GM23248 (cell line): ENCODE measurements at places on chromosomes 7 and 10. TPM values are rescaled to one million over a fixed set of nuclear protein-coding genes. Genes with fewer than 3 reads are reported as not detected.

GRCh38 chr7:41219276-41219675 is 483.6 kb downstream of the INHBA start:
- H3K27ac ChIP-seq = no peak overlapping the region
- H3K36me3 ChIP-seq = no peaks in the 10 kb centered on the region
- H3K4me3 ChIP-seq = no peak overlapping the region

- no peaks in the 10 kb centered on the region for H3K27me3 ChIP-seq
- no peaks in the 10 kb centered on the region for H3K36me3 ChIP-seq
- H3K4me1 ChIP-seq = peaks cover 6% of the 10 kb centered on the region
- no peak overlapping the region for H3K4me3 ChIP-seq
- DNase-seq = peak; percentile 33
Observed at GRCh38 chr10:75956624-75957023, 525.2 kb downstream of the LRMDA start.

DNA sequence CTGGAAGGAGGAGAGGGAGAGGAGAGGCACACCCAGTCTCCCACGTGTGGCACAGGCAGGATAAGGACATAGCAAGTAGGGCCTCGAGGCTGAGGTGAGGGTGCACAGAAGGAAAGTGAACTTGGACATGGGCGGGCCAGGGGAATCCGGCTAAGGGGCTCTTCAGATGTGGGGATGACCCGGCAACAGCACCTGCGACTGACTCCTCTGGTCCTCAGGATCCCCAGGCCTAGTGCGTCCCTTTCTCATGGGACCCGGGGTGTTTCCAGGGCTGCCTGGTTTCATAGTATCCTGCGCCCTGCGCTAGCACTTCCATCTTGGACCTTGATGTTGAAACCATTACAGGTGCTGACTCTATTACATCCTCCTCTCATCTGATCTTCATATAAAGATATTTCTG is 96.1 kb upstream of the LYZL2 start:
- H3K36me3 ChIP-seq = no peaks in the 10 kb centered on the region
- no peak for DNase-seq
- H3K4me3 ChIP-seq = no peak overlapping the region
- no peak overlapping the region for H3K27ac ChIP-seq

GRCh38 chr10:99834410-99834809 is 52.0 kb downstream of the ABCC2 start:
- peak overlapping the region; percentile 75 for H3K27ac ChIP-seq
- H3K4me3 ChIP-seq = no peak overlapping the region
- peak; percentile 94 for DNase-seq
- H3K36me3 ChIP-seq = no peaks in the 10 kb centered on the region

DNA sequence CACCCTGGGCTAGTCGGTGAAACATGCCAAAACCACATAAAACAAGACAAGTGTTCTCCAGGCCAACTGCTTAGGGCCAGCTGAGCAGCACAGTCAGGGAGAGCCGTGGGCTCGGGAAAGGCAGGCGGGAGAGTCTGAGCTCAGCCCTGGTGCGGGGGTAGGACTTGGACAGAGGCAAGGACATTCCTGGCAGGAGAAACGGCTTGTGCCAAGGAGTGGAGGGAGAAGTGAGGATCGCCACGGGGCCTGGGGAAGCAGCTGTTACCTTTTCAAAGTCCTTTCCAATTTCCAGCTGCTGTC is 4.2 kb downstream of the ELN start:
- no peaks in the 10 kb centered on the region for H3K27me3 ChIP-seq
- peaks cover 34% of the 10 kb centered on the region for H3K4me1 ChIP-seq
- DNase-seq = peak; percentile 92
- no peak overlapping the region for H3K27ac ChIP-seq

DNA sequence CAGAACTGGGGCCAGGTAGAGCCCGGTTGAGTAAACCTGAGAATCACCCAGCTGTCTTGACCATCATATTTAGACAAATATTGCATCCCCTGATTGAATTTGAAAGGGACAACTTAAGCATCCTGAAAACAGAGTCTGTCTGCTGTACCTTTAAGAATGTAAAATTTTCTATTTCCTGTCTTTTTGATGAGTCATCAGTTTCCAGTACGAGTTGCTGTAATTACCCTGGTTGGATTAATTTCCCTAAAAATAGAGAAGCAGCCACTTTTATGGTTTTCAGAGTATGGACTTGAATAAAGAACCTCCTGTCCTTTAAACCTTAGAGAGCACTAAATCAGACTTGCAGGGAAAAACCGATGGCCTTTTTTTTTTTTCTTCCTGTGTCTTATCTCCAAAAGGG is 164.6 kb upstream of the SH2B2 start:
- peak overlapping the region; percentile 48 for H3K27ac ChIP-seq
- H3K4me1 ChIP-seq = peaks cover 34% of the 10 kb centered on the region
- DNase-seq = peak; percentile 73
- H3K4me3 ChIP-seq = peak overlapping the region; percentile 52
- no peaks in the 10 kb centered on the region for H3K36me3 ChIP-seq
- no peaks in the 10 kb centered on the region for H3K27me3 ChIP-seq

DNA sequence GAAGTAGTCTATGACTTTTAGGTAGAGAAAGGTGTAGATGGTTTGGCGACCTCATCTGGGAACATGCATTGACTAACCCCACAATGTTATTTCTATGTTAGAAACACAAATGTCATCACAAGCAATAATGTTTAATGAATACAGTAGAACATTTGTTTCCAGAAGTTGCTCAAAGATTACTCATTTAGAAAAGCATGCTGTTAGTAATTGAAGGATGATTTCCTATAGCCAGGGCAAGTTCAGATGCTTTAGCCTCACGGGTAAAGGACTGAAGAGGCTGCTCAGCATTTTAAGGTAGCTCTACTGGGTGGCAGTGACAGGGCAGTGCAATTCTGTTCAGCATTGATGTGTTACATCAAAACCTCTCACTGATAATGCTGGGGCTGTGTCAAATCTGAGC is 199.3 kb upstream of the FZD1 start:
- H3K4me1 ChIP-seq = peaks cover 25% of the 10 kb centered on the region
- H3K36me3 ChIP-seq = no peaks in the 10 kb centered on the region
- no peaks in the 10 kb centered on the region for H3K27me3 ChIP-seq
- DNase-seq = peak; percentile 73
- no peak overlapping the region for H3K4me3 ChIP-seq

DNA sequence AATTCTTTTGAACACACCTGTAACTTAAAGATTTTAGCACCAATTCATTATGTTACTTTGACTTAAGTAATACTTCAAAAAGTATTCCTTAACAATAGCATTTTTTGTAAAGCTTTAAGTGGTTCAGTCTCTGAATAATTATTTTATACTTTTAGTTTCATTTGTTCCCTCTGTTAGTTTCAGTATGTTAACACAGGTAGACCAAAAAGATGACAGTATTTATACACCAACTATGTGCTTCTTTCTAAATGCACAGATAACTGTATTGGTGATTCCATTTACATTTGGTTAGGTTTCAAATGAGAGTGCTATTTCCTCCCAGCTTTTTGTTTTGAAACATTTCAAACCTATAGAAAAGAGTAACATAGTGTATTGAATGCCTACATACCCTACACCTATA is 14.0 kb downstream of the RALA start:
- no peak overlapping the region for H3K4me3 ChIP-seq
- no peaks in the 10 kb centered on the region for H3K27me3 ChIP-seq
- peaks cover 25% of the 10 kb centered on the region for H3K36me3 ChIP-seq
- H3K4me1 ChIP-seq = peaks cover 29% of the 10 kb centered on the region
- no peak overlapping the region for H3K27ac ChIP-seq

GRCh38 chr7:158114056-158114850 is 473.4 kb downstream of the PTPRN2 start:
- H3K27me3 ChIP-seq = no peaks in the 10 kb centered on the region
- DNase-seq = no peak
- no peak overlapping the region for H3K27ac ChIP-seq

- no peak for DNase-seq
- H3K27ac ChIP-seq = no peak overlapping the region
- H3K4me3 ChIP-seq = no peak overlapping the region
- H3K27me3 ChIP-seq = no peaks in the 10 kb centered on the region
- no peaks in the 10 kb centered on the region for H3K4me1 ChIP-seq
- H3K36me3 ChIP-seq = no peaks in the 10 kb centered on the region
Observed at GRCh38 chr7:132455378-132455777, 120.9 kb downstream of the PLXNA4 start.

DNA sequence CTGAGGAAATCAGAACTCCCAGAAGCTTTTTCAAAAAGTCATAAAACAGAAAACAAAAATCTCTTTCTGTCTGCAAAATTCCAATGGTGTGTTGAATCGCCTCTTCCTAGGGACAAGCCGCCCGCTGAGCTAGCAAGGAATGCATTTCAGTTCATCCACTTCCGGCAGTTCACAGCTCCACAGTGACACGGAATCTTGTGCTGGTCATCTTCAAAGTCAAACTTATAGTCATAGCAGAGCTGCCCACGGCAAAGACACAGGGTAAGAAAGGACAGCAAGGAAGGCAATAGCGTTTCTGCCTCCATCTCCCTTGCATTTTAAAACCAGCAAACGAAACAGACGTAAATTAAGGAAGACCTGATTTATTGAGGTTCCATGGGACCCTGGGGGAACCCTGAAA is 111.2 kb downstream of the GALNT11 start:
- no peaks in the 10 kb centered on the region for H3K4me1 ChIP-seq
- no peak for DNase-seq
- H3K36me3 ChIP-seq = peaks cover 31% of the 10 kb centered on the region
- no peak overlapping the region for H3K4me3 ChIP-seq
- H3K27ac ChIP-seq = no peak overlapping the region

DNA sequence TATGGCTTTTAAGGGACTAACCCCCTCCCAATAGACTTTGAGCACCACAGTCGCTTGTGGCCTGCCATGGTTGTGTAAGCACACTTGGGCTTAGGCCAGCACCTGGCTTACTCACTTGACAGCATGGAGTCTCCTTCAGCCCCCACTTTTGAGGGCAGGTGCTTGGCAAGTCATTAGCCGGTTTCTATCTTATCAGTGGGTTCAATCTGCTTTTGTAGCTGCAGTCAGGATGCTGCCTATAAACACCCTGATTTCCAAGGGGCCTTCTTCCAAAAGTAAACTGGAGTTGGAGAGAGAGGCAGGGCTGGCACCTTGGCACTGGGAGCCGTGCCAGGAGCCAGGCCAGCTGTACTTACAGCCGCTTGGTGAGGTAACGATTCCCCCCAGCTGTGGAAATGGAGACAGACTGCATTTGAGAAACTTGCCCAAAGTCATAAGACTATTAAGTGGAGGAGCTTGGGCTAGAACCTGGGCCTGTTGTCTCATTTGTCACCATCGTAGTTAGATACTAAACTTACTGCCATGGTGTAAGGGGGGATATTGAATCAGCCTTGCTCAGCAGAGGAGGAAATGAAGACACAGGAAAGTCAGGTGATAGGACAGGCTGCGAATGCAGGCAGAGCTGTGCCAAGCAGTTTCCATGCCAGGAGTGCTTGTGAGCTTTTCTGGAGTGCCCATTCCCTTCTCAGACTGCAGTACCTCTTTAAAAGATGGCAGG is 92.2 kb upstream of the EFCAB10 start:
- H3K36me3 ChIP-seq = no peaks in the 10 kb centered on the region
- no peak overlapping the region for H3K27ac ChIP-seq
- no peak overlapping the region for H3K4me3 ChIP-seq
- DNase-seq = no peak
- no peaks in the 10 kb centered on the region for H3K27me3 ChIP-seq

DNA sequence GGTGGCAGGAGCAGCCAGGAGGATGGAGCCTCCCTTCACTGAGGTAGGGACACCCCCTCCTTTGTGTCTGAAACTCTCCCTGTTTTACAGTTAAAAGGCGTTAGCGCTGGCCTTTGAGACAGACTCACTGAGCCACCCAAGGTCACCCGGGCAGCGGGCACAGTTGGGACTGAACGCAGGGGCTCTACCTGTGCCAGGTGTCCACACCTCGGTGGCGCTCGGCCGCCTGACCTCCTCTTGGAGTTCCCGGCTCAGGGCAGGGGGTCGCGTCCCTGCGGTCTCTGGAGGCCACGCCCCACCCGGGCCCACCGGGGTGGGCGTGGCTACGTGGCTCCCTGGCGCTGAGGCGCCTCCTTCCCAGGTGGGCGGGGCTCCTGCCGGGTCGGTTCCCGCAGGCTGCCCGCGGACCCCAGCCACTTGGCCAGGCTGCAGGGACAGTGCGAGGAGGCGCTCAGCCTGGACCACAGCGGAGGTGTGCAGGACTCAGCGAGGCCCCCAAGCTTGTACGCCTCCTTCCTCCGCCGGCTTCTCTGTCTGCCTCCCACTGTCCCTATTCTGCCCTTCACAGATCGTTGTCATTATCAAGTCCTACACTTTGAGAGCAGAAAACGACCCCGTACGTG is 39.9 kb upstream of the LEP start:
- no peak for DNase-seq
- H3K36me3 ChIP-seq = no peaks in the 10 kb centered on the region
- H3K27me3 ChIP-seq = peaks cover 34% of the 10 kb centered on the region
- no peaks in the 10 kb centered on the region for H3K4me1 ChIP-seq

DNA sequence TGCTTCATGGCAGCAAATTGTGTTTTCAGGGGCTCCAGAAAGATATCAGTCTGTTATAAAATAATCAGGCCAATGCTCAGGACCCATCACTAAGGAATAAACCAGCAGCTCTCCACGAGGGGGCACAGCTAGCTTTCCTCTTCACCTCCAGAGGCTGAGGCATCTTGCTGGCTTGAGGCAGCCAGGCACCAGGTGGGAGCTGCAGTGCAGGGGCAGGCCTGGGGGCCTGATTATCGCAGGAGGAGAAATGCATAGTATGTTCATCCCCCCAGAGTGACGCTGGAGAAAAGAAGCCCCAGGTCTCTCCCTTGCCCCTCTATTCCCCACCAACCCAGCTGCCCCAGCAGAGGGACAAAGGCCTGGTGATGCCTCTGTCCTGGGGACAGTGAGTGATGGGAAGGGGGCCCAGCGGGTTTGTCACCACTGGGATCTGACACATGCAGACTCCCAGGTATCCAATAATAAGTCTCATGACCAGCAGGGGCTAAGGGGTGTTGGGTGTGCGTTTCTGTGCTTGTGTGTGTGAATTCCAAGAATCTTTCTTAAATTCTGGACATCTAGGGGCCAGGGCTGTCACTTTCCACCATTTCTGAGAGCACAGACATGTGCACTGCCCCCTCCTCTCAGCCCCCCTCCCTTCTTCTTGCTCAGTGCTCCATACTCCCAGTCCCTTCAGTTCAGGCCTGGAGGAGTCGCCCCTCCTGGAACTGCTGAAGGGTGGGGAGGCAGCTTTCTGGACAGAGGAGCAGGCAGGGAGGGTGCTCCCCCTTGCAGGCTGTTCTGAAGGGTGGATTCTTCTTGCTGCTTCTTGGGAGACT is 128.1 kb upstream of the FAM20C start:
- H3K27me3 ChIP-seq = no peaks in the 10 kb centered on the region
- H3K36me3 ChIP-seq = no peaks in the 10 kb centered on the region
- no peak overlapping the region for H3K27ac ChIP-seq
- peak; percentile 81 for DNase-seq

The EIF3B gene
- total RNA-seq = 180 and 212 TPM in 2 replicates

The ZPBP gene
- not detected in 2 replicates for total RNA-seq

The ARL4A gene
- 17.5 and 22.6 TPM in 2 replicates for total RNA-seq

The FAM25G gene
- total RNA-seq = not detected in 2 replicates

The UPK3B gene
- 0.11 TPM in 1 of 2 replicates, not detected in the other for total RNA-seq

The NRCAM gene
- total RNA-seq = 7.0 and 11.0 TPM in 2 replicates

The PRLHR gene
- total RNA-seq = not detected in 2 replicates

The CTTNBP2 gene
- total RNA-seq = not detected in 2 replicates
